Renal cortical epithelial cell (primary cell): ENCODE measurements at places on chromosomes 3 and 15.
A peak's percentile ranks its signal among the peaks of the same experiment; 100 is the strongest.

GRCh38 chr3:70149714-70150400, 150.3 kb downstream of the SAMMSON start:
- no peak for DNase-seq

DNA sequence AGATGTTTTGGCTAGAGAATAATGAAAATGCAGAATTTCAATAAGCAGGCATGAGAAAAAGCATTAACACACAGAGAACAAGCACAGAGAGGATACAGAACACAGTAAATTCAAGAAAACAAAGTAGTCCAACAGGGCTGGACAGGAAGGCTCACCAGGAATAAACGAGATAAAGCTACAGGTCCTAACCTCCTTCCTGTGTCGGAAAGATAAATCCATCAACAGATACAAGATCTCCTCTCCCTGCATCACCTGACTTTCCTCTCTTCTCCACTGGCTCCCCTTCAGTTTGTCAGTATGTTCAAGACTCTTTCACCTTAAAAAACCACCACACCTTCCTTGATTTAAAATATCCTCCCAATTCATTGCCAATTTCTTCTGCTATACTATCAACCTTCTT, 11.4 kb downstream of the CPEB1 start:
- no peak for DNase-seq

GRCh38 chr15:37053166-37053565, 47.2 kb downstream of the MEIS2 start:
- DNase-seq: peak; percentile 8

DNA sequence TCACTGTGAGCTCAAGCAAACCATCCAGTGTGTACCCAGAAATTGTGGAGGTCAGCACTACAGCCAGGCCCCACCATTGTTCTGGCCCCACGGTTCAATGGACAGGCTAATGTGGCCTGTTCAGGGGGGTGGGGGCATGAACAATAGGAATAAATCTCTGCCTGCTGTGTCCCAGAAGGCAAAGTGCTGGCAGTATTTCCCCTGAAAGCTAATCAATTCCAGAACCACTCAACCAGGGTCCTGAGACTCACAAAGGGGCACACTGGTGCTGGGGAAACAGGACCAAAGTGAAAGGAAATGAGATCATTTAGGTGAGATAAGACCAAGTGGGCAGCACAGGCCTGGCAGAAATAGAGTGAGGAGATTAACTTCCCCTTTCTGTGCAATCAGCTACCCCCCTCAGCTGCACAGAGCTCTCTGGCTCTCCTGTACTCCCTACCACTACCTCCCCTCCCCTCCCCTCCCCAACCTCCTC, 11.5 kb downstream of the CRYGS start:
- peak; percentile 76 for DNase-seq

- DNase-seq: no peak
These were observed 30.8 kb upstream of the MAGEF1 start for GRCh38 chr3:184742676-184743135.

GRCh38 chr15:71549697-71550096, 260.7 kb upstream of the NR2E3 start:
- DNase-seq: no peak
